ENCODE measurements at places on chromosomes 5 and 9. TPM values are rescaled to one million over a fixed set of nuclear protein-coding genes. Genes with fewer than 3 reads are reported as not detected.

DNA sequence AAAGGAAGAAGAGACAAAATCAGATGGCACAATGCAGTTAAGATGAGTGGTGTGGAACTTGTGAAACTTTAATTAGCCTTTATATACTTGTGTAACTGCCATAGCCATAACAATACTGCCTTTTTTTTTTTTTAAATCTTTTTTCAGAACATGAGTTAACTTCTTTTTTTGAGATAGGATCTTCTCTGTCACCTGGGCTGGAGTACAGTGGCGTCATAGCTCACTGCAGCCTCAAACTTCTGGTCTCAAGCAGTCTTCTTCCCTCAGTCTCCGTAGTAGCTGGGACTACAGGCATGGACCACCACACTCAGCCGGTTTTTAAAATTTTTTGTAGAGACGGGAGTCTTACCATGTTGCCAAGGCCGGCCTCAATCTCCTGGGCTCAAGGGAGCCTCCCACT, 37.2 kb downstream of the GPBP1 start:
- DNase-seq, result no peak

Gene ADAMTSL2
- 0.40 TPM for total RNA-seq

Gene ACSL6
- total RNA-seq, result not detected

GRCh38 chr5:109743770-109744212, 54.1 kb downstream of the MAN2A1 start:
- DNase-seq, result no peak

Gene ROPN1L
- not detected for total RNA-seq

Gene CDH18
- total RNA-seq, result not detected

Gene SLC6A18
- total RNA-seq, result 0.95 TPM

DNA sequence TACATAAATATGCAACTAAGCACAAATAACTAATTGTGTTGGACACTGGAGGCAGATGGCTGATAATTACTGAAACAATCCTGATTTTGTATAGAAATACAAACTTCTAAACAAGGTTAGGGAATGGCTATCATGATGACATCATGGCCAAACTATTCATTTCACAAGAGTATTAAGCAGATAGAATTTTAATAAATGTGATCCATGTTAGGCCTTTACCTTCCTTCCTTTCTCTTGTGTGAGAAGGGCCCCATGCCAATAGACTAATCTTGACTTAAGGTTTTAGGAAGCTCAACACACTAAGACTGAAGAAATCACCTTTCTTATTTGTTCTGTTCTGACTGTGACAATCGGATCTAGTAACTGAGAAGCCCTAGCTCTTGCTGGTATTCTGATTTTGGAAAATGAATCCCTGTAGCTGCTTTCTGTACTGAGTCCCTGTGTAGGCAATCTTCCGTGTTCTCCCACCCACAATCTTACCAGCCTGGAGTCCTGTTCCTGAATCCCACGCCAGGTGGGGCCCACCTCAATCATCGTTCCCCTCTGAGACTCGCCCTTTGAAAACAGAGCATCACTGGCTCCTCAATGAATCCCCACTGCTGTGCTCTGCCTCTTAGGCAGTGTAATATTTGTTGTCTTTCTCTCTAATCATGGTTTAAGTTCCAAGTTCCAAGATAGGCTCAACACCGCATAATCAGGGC, 168.7 kb upstream of the GNA14 start:
- no peak for DNase-seq

DNA sequence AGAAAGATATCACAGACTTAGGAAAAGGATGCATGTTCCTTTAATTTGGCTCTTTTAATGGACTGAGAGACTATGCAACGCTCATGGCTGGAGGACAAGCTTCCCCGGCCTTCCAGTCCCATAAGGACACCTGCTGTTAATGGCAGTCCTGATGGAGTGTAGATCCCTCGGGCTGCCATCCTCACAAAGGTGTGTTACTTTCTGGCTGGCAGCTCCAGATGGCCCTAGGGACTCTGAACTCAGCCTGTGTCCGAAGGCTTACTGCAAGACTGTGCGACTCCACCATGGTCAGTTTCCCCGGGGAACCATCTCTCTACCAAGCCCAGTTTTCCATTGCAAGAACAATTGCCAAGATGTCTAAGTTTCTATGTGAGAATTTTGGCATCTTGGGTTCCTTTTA, 25.5 kb upstream of the KCNIP1 start:
- DNase-seq, result no peak

GRCh38 chr5:147849226-147849625, 17.8 kb upstream of the SPINK1 start:
- no peak for DNase-seq

Gene TMEM8B
- total RNA-seq, result 8.4 TPM

Gene NR6A1
- 36.1 TPM for total RNA-seq

Measured in Peyer's patch (tissue), 4 donors.